NCI-H1436 treated with DMSO at 0.1 percent for 48 hours (cell line): ENCODE measurements at places on chromosomes 3 and 15.

- no peak for DNase-seq
These were observed 14.9 kb downstream of the SMAD3 start for GRCh38 chr15:67080118-67080899.

DNA sequence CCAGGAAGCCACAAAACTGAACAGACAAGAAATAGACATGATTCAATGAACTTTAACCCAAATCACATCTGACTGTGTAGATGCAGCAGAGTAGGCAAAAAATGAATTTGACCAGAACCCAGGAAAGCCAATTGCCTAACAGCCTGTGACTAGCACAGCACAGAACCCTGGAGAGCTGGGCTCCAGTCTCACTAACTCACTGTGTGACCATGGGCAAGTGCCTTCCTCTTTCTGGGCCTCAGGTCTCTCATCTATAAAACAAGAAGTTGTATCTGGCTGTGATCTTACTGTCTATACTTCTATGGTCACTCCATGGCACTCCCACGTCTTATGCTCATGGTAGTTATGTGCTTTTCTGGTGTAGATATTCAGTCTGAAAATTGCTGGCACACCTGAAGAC is 48.1 kb upstream of the USP3 start:
- DNase-seq, result no peak

DNA sequence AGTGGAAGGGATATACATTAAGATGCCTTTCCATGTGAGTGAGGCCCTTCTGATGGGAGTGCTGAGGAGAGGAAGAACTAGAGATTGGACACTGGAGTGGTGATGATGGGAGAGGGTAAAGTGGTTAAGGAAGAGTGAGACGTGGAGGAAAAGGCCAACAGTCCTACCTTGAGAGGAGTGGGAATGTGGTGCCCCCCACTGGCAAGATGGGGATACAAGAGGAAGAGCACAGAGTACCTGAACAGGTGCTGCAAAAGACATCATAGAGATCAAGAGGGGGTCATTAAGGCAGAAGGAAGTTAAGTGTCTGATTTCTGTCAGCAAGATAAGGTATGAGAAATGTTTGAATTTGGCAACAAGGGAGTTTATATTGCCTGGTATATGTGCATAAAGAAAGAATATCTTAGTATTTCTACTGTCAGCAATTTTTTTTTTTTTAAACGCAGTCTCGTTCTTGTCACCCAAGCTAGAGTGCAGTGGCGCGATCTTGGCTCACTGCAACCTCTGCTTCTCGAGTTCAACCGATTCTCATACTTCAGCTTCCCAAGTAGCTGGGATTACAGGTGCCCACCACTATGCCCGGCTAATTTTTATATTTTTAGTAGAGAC is 34.0 kb downstream of the ARIH2 start:
- DNase-seq, result no peak

- DNase-seq, result no peak
These were observed 367.4 kb downstream of the ZBBX start for GRCh38 chr3:167012691-167013090.

- no peak for DNase-seq
These were observed 130.0 kb upstream of the NR2F2 start for GRCh38 chr15:96200357-96200967.

DNA sequence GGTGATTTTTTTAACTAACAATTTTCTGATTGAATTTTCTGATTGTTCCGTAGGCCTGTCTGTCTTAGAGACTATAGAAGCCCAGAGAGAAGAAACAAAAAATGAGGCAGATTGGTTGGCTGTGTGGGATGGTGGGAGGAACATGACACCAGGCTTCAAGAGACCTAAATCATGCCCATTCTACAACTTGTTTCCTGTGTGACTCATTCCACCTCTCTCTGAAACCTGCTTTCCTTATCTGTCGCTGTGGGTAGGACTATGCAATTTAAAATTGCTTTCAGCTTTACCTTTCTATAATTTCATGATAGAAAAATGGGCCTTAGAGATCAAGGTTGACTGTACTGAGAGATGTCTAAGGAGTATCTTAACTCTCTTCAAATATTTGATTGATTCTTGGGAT is 44.5 kb downstream of the OXNAD1 start:
- DNase-seq, result no peak

- no peak for DNase-seq
These were observed 221.6 kb downstream of the TBC1D2B start for GRCh38 chr15:77855871-77856270.

DNA sequence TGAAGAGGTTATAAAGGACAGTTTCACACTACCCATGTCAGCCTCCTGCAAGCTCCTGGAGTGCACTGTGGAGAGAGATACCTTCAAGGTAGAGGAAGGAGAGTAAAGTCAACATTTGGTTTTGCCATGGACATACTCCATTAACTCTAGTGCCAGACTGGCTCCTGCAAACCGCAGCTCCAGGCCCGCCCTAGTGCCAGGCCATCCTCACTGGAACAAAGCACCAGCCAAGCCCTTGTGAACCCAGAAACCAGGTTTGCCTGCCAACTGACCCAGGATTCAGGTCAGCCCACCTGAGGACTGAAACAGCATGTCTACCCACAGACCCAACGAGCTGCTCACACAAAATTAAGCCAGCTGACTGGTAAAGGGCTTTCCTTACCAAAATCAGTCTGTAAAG is 41.0 kb upstream of the TP63 start:
- DNase-seq, result no peak

GRCh38 chr3:49378249-49378895 is 20.2 kb upstream of the GPX1 start:
- DNase-seq, result no peak

GRCh38 chr3:49717959-49718857 is 1.3 kb downstream of the AMIGO3 start:
- no peak for DNase-seq

GRCh38 chr3:107235928-107236315 is 141.3 kb upstream of the CCDC54 start:
- DNase-seq, result peak; percentile 48

DNA sequence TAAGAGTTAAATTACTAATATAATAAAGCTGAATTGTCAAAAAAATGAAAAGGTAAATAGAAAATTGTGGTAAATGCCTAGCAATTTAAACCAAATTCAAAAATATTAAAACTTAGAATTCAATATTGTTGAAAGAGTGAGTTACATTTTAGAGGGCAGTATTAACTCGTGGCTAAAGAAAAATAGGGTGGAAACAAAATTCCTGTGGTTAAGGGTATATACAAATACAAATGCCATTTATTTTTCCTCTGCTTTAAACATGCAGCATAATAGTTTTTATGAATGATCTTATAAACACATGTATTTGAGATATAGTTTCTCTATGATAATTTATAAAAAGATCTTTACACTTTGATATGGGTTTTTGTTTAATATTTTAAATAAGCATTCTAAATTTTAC is 79.0 kb downstream of the NEDD4 start:
- DNase-seq, result no peak

GRCh38 chr15:92524161-92524560 is 130.5 kb downstream of the ST8SIA2 start:
- no peak for DNase-seq

- no peak for DNase-seq
These were observed 3.6 kb upstream of the TNK2 start for GRCh38 chr3:195911946-195912270.

DNA sequence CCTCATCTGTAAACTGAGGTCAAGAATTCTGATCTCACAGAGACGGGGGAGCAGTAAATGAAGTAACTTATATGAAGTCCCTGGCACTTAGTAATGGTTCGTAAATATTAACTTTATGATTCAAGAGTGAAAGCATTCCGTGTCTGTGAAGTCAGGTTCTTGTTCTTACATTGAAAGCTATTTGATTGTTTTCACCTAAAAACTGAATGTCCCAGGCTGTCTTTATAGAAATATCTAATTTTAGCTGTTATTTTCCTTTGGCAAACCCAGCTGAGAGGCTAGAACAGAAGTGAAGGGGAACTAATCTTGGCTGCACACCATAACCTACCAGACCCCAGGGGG is 84.5 kb downstream of the CHSY1 start:
- DNase-seq, result no peak

DNA sequence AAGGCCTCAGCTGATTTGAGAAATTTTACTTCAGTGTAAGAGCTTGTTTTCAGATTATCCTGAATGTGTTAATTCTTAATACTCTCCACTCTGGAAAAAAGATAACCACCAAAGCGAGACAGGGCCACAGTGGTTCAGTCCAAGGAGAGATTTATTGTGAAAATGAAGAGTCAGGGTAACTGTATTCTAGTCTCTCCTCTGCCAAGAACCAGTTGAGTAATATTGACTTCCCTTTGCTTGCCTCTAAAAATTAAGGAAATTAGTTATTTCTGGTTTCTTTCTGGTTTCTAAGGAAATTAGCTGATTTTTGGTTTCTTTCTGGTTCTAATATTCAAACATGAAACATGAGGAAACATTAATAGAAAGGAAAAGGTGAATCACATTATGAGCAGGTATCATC is 34.9 kb downstream of the PPP1R2 start:
- no peak for DNase-seq

DNA sequence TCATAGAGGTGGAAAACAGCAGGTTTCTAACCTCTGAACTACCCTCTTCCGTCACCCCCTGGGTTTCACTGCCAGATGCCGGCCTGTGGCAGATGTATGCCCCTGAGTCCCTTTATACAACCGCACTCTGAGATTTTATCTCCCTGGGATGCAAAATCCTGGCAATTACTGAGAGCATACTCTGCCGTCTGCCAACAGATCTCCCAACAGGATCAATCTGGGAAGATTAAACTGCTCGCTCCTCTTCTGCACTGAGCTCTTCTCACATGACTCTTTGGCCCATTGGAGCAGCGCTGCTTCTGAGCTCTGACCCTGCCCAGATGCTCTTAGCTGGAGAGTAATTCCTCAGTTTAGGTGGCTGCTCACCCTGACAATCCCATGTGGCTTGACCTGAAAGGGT is 133.2 kb downstream of the LIPC start:
- DNase-seq, result no peak

DNA sequence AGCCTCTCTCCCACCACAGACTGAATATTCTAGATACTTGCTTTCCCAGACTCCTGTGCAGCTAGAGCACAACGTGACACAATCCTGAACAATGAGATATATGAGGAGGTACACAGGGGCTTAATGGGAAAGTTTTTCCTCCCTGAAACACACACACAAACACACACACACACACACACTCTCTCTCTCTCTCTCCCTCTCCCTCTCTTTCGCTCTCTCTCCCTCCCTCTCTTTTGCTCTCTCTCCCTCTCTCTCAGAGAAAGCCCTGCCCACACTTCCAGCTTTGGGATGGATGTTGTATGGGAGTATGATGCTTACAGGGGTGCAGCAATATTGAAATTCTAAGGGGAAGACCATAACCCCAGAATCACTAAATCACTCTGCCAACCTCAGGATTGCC is 110.1 kb downstream of the PLD1 start:
- DNase-seq, result no peak

GRCh38 chr15:94930441-94930840 is 699.1 kb downstream of the MCTP2 start:
- no peak for DNase-seq

- DNase-seq, result no peak
These were observed 8.1 kb downstream of the CAV3 start for GRCh38 chr3:8741581-8742261.

DNA sequence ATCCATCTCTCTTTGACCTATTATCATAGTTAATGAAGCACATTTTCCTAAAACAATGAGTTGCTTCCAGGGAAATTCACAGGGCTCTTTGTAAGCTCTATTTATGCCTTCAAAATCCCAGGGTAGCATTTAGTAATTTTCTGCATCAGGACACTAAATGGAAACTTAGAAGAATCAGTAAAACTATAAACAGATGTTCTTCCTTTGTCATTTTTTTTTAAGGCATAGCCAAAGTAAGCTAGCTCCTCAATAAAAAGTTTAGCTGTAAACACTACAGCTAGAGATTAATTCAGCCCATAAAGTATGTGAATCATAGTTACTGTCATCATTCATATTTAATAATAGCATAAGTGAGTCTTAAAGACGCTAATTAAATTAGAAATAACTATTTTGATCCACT is 79.3 kb downstream of the RPL22L1 start:
- DNase-seq, result no peak

GRCh38 chr3:78304115-78304514 is 1264.2 kb downstream of the ROBO2 start:
- no peak for DNase-seq

GRCh38 chr3:153158961-153159735 is 2.9 kb upstream of the RAP2B start:
- DNase-seq, result no peak

GRCh38 chr15:45203182-45203581 is 15.4 kb upstream of the SHF start:
- DNase-seq, result no peak
